Kidney (tissue), 22 donors: ENCODE measurements at places on chromosomes 3 and 15.

DNA sequence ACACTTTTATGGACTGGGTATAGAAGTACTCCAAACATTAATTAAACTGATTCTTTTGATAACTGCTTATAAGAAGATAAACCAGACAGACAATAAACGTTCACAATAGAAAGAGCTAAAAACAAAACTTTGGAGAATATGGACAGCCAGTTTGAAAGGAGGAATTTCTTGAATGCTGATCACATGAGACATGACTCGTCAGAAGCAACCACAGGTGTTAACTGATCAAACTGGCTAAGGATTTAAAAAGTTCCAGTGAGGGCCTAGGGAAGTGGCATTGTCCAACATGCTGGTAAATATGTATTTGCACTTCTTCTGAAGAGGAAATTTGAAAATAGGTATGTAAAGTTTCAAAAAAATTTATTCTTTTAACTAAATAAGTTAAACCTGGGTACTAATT, 29.4 kb upstream of the AP3B2 start:
- DNase-seq, result no peak

- no peak for DNase-seq
Observed at GRCh38 chr15:90465930-90466567, 63.7 kb upstream of the CRTC3 start.

GRCh38 chr3:42148086-42148848, 57.1 kb downstream of the TRAK1 start:
- no peak for DNase-seq

DNA sequence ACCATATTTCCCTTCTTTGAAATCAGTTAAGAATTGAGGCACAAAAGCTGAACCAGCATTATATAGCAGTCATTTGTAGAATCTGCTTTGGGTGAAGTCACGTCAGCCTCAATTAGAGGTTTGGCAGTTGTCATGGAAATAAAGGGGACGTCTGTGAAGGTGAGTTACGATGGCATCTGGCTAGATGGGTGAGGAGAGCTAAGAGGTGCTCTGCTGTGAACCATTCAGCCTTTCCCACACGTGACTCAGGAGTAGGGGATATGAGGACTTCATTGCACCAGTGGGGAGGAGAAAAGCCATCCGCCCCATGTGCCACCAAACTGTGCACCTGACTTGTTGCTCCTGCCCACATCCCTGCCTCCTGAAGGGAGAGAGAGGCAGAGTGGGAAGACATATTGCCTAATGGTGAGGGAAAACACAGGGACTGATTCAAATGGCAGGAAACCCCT, 2.8 kb upstream of the C15orf40 start:
- no peak for DNase-seq

GRCh38 chr15:31344823-31345605, 18.4 kb downstream of the KLF13 start:
- no peak for DNase-seq

- DNase-seq, result no peak
Observed at GRCh38 chr3:183921096-183921495, 36.4 kb upstream of the PARL start.

- no peak for DNase-seq
Observed at GRCh38 chr3:36484386-36484785, 104.1 kb downstream of the STAC start.

DNA sequence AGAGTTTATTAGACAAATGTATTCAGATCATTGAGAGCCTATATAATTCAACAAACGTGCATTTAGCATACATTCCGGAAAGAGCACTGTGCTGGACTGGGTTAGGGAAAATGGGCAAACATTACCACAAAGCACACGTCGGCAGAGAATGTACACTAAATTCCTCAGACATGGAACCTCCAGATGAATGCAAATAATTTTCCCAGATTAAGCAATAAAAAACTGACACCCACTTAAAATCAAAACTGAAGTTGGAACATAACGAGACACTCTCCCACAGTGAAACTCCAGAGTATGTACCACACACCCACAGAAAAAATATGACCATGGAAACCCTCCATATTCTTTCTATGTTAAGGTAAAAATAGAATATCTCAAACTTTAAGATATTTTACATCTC, 4.8 kb downstream of the SECISBP2L start:
- DNase-seq, result no peak

GRCh38 chr3:156304406-156304805, 184.0 kb downstream of the KCNAB1 start:
- no peak for DNase-seq

DNA sequence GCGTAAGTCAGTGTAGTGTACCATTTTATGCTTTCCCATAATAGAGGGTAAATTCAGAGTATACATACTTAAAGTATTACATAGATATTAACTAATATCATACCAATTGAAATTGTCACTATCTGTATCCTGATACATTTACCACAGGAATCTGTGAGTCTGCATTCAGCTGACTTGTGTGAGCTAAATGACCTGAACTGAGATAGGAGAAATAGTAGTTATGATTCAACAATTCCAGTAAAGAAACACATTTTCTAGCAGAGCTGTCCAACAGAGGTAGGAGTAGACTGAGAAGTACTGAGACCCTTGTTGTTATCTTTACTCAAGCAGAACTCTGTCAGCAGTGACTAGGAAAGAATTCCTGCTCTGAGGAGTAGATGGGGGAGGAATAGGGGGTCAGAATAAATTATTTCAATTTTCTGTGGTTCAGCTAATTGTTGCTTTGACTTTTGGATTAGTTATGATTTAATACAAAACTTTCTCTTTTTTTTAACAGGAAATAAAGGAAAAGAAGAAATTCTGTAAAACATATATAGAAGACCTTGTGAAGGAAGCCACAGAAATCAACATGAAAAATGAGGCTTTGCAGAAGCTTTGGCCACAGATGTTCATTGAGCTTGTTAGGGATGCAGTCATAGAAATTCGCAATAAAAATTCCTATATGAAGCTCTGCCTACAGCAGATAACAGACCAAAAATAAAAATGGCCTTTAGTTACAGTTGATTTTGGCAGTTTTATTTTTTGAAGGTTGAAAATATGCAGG, 66.2 kb upstream of the THSD4 start:
- DNase-seq, result peak; percentile 23

- DNase-seq, result peak; percentile 69
Observed at GRCh38 chr15:36579792-36580431, 486 bp downstream of the CDIN1 start.

- DNase-seq, result peak; percentile 73
Observed at GRCh38 chr15:96428742-96429141, 98.2 kb downstream of the NR2F2 start.

GRCh38 chr15:45715528-45715927, 80.7 kb downstream of the SQOR start:
- peak; percentile 39 for DNase-seq

DNA sequence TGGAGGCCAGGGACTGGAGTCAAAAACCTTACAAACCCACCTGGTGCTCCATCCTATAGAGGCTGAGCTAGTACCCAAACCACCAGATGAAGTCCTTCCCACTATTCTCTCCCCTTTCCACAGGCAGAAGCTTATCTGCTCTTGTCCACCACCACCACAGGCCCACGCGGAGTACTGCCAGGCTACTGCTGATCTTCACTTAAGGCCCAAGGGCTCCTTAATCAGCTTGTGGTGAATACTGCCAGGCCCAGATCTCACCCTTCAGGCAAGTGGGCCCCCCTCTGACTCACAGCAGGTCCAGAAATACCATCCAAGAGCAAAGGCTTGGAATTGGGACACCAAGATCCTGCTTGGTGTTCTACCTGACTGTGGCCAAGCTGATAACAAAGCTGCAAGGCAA, 598.1 kb upstream of the CBLB start:
- DNase-seq, result no peak

DNA sequence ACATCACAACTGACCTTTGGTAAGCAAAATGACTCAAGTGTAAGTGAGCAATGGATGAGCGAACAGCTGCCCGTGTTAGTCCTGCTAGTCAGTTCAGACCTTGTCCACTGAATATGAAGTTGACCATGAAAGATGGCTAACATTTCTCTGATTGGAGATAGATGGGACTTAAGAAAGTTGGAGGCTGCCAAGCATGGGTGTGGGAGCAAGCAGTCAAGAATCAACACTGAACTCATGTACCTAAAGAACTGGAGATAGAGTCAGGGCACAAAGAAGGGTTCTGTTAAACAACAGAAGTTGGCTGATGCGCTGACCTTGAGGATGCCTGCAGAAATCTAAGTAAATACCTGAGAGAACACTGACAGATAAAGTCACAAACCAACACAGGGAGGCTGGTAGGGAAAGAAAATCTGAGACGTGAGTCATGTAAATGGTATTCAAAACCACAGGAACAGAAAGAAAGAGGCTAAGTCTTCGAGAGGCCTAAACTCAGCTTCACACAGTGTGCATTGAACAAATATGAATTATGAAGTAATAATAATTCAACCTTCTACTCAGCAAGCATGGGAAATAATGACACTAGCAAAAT, 30.7 kb upstream of the ANPEP start:
- DNase-seq, result no peak

- no peak for DNase-seq
Observed at GRCh38 chr3:157282261-157283191, 122.6 kb upstream of the CCNL1 start.

DNA sequence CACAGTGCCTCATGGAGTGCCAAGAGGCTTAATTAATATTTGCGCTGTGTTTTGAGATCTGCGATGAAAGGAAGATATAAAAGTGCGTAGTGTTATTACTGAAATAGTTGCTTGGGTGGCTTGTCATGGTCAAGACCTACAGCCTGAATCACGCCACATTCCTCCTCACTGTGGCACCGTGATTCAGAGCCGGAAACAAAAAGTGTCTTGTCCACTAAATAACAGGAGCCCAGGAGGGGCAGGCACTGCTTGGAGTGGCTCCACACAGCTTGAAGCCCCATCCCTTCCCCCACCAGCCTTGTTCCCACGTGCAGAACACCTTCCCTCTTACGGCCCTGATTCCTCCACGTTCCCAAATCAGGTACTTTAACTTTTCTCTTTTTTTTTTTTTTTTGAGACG, 1.2 kb upstream of the LRRC15 start:
- DNase-seq, result no peak

- no peak for DNase-seq
Observed at GRCh38 chr3:108041253-108041652, 49.6 kb downstream of the CD47 start.

- no peak for DNase-seq
Observed at GRCh38 chr3:186219211-186219638, 110.3 kb upstream of the ETV5 start.

GRCh38 chr3:127342735-127343134, 54.9 kb upstream of the PRR20G start:
- no peak for DNase-seq

DNA sequence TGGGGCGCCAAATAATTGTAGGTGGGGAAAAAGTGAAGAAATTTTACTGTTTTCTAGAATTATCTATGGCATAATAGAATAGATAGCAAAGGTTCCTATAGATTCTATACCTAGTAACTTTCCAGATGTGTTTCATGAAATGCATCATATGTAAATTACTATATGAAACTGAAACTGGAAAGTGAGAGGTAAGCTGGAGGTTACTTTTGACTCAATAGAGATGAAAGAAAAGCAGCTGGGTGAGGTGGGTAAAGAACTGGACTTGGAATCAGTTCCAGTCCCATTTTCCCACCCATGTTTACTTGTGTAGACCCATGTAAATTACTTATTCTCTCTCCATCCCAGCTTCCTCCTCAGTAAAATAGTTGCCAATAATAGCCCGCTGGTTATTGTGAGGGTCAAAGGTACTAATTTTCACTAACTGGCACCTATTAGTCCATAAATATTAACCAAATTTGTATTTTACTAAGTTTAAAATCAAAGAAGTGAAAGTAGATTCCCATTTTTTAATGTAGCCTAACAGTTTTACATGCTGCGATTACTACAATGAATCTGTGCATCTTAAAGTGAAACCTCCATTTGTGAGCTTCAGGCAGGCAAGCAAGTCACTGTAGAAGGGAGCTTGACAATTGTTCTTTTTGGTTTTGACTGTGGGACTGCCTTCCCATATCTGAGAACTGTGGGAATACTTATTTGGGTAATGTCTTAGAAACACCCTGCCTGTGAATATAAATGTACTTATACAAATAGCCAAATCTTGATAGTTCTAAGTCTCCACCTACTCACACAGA, 312.1 kb downstream of the SLC9A9 start:
- no peak for DNase-seq

GRCh38 chr15:81880314-81880713, 165.5 kb downstream of the MEX3B start:
- DNase-seq, result no peak

- no peak for DNase-seq
Observed at GRCh38 chr15:91589360-91589759, 264.1 kb upstream of the SLCO3A1 start.

DNA sequence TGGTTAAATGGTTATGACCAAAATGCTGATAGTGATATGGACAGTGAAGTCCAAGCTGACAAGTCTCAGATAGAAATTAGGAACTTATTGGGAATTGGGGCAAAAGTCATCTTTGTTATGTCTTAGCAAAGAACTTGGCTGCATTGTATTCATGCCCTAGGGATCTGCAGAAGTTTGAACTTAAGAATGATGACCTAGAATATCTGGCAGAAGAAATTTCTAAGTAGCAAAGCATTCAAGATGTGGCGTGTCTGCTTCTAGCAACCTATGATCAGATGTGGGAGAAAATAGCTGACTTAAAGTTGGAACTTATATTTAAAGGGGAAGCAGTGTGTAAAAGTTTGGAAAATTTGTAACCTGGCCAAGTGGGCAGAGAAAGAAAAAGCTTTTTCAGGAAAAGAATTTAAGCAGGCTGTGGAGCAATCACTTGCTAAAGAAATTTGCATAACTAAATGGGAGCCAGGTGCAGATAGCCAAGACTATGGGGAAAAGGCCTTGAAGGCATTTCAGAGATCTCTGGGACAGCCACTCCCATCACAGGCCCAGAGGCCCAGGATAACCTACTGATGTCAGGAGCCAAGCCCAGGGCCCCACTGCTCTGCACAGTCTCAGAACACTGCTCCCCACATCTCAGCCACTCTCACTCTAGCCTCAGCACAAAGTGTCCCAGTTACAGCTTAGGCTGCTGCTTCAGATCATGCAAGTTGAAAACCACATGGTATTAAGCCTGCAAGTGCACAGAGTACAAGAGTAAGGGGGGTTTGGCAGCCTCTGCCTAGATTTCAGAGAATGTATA, 147.8 kb upstream of the TGFBR2 start:
- DNase-seq, result no peak

DNA sequence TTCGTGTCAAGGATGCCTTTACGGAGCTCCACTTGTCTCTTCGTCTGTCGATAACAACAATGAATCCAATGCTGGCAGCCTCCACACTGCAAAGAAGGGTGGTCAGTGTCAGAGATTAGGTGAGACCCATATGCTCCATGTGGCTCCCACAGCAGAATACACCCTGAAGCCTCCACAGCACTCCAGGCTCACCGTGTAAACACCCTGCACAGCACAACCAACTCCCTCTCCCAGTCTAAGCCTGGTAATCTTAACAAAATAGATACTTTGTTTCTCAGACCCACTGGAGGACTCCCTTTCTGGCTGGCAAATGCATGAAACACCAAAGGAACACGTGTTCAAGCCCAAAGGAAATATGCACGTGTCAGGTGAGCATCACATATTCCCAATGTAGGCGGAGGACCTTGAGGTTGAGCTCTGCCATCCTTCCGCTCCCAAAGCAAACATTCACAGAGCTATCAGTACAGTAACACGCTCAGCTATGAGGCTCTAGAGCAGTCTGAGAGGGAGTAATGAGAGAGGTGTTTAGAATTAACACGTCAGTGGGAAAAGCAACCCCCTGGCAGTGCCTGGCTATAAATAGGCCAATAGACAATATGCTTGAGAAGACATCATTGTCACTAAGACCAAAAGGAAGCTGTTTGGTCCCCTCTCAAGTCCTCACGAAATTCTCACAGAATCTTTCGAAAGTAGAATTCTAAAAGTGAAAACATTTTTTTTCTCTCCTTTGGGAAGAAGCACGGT, 86.7 kb downstream of the MCF2L2 start:
- DNase-seq, result no peak

- no peak for DNase-seq
Observed at GRCh38 chr15:87739081-87739480, 517.5 kb downstream of the NTRK3 start.
